ENCODE measurements at places on chromosomes 11 and 22.

DNA sequence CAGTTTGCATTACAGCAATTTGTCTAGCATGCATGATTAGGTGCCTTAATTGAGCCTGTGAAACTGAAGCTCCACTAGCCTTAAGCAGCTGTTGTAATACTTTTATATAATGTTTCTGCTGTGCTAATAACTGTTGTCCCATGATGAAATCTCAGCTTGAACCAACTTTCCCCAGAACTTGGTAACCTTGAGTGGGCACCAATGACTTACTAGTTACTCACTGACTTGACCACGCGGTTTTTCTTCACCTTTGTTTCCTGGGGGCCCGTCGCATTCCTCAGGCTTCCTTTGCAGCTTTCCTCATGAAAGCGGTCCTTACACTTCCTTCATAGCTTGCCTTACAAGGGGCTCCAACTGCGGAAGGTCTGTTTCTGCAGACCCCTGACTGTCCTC is 11.2 kb upstream of the GLYATL1 start:
- peak; percentile 13 for DNase-seq

GRCh38 chr11:65136515-65137096 is 2.3 kb upstream of the SYVN1 start:
- no peak for DNase-seq

GRCh38 chr11:88555018-88555828 is 217.7 kb upstream of the CTSC start:
- peak; percentile 97 for DNase-seq

DNA sequence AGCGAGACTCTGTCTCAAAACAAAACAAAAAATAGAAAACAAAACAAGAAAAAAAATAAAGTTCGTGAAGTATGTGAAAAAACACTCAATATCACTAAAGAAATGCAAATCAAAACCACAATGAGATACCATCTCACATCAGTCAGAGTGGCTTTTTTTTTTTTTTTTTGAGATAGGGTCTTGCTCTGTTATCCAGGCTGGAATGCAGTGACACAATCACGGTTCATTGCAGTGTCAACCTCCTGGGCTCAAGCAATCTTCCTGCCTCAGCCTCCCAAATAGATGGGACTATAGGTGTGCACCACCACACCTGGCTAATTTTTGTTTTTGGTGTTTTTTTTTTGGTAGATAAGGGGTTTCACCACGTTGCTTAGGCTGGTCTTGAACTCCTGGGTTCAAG is 37.5 kb downstream of the ATG16L2 start:
- no peak for DNase-seq

Measured in RPMI7951 (cell line).